ENCODE measurements at places on chromosomes 4 and X.
A peak's percentile ranks its signal among the peaks of the same experiment; 100 is the strongest.

DNA sequence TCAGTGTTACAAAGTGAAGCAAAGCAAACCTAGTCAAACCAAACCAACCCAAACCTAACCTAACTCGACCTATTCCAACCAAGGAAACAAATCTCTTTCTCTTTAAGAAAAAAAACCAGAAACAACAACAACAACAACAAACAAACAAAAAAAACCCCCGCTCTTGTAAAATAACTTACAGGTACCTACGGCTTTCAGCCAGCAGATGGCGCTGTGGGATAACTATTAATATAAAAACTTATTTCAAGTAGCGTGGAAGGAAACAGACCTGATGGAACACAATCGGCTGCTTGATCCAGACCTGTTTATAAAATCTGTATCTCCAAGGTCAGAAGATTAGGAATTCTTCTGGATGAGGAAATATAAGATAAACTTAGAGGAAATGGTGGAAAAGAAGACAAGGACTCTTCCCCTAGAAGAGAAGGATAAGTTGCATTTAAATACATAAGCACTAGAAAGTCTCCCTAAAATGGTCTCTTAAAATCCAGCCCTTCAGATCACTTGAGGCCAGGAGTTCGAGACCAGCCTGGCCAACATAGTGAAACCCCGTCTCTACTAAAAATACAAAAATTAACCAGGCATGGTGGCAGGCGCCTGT lies 34.4 kb upstream of the CDKL5 start:
- H3K27ac ChIP-seq, result no peak overlapping the region
- H3K4me1 ChIP-seq, result no peaks in the 10 kb centered on the region
- peak; percentile 52 for DNase-seq
- no peak overlapping the region for H3K4me3 ChIP-seq

DNA sequence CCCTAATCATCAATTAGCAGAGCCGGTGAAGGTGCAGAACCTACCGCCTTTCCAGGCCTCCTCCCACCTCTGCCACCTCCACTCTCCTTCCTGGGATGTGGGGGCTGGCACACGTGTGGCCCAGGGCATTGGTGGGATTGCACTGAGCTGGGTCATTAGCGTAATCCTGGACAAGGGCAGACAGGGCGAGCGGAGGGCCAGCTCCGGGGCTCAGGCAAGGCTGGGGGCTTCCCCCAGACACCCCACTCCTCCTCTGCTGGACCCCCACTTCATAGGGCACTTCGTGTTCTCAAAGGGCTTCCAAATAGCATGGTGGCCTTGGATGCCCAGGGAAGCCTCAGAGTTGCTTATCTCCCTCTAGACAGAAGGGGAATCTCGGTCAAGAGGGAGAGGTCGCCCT lies 3.3 kb upstream of the OPN1LW start:
- no peak for DNase-seq
- H3K36me3 ChIP-seq, result no peaks in the 10 kb centered on the region
- no peaks in the 10 kb centered on the region for H3K27me3 ChIP-seq

GRCh38 chrX:68698942-68699341 lies 51.5 kb downstream of the STARD8 start:
- no peaks in the 10 kb centered on the region for H3K36me3 ChIP-seq
- H3K27me3 ChIP-seq, result no peaks in the 10 kb centered on the region
- no peak for DNase-seq
- H3K4me1 ChIP-seq, result no peaks in the 10 kb centered on the region
- H3K4me3 ChIP-seq, result no peak overlapping the region

DNA sequence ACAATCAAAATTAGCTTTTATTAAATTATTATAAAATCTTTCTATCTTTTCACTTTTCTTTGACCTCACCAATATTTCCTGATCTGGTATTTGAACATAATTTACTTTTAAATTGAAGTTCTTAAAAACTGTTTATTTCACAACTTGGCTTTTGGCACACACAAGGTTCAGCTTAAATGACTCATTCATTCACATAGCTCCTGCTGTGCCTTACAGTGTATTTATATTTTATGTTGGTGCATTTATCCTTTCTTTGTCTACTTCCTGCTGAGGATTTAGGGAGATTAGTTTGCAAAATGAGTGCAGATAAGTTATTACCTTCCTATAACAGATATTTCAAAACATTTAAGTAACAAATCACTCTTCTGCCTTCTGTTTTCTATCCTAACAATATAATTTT lies 430.6 kb downstream of the DTHD1 start:
- no peaks in the 10 kb centered on the region for H3K4me1 ChIP-seq
- H3K27ac ChIP-seq, result no peak overlapping the region
- DNase-seq, result no peak

DNA sequence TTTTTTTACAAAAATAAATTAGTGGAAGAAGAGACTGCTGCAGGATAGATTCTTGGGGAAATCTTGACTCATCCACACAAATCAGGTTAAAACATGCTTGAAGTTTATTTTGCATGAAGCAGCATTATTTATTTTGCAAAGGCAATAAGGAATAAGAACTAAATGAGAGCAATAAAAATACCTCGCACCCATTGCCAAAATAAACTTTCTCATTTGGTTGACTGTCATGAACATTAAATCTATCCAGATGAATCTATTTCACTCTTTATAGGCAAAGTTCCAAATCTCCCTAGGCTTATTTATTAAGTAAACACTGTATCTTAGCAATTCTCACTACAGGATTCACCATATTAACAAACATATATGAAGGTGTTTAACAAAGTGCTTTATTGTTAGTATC lies 58.9 kb downstream of the HOPX start:
- no peak for DNase-seq
- no peaks in the 10 kb centered on the region for H3K27me3 ChIP-seq
- H3K4me3 ChIP-seq, result no peak overlapping the region
- H3K36me3 ChIP-seq, result no peaks in the 10 kb centered on the region
- H3K4me1 ChIP-seq, result no peaks in the 10 kb centered on the region

DNA sequence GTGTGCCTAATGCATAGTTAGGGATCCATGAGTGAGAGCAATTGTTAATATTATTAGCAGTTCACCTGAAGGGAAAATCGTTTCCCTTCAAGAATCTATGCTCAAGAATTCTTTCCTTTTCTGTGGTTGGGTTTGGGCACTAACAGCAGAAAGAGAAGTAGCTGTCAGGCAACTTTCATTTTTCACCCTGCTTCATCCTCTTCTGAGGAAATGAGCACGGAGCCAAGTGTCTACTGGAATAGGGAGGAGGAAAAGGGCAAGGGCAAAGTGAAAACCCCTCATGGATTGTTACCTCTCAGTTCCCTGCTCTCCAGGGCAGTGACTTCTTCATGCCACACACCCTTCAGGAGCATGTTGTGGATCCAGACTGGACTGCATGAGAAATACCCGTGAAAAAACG lies 2.6 kb upstream of the HPGDS start:
- H3K27me3 ChIP-seq, result no peaks in the 10 kb centered on the region
- DNase-seq, result no peak
- H3K4me3 ChIP-seq, result no peak overlapping the region
- H3K4me1 ChIP-seq, result no peaks in the 10 kb centered on the region
- no peak overlapping the region for H3K27ac ChIP-seq
- H3K36me3 ChIP-seq, result no peaks in the 10 kb centered on the region

DNA sequence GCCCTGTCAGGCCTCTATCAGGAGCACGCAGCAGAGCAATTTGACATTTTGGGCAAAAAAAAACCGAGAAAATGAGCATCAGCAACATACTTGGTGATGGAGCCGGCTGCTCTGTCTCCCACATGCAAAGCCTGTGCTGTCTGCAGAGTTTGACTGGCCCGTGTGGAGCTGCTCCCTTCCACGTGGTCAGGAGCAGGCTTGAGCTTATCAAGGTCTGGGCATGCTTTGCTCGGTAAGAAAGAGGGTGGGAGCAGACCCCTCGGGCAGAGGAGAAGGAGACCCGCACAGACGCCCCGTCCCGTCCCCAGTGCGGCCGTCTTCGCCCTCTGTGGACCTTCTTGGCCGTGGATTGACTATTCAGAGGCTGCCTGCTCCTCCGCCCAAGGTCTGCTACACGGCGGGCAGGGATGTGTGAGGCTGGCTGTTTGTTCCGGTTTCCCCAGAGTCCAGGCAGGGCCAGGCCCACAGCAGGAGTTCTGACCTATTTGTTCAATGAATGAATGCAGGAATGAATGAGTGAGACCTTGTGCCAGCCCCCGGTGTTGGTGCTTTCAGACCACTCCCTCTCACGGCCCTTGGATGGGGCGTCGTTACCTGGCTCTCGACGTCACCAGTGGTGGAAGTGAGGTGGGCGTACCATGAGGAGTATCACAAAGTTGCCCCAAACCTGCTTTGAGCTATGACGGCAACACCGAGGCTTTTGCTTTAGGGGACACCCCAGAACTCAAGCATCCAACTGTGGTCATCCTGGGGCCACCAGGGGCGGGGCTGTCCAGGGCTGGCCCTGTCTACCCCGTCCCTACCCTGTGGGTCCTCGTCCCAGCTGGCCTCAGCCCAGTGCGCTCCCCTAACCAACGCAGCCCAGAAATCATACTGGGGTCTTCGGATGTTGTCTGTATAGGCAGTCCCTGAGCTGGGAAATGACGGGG lies 54.7 kb upstream of the ADRA2C start:
- H3K4me3 ChIP-seq, result no peak overlapping the region
- no peaks in the 10 kb centered on the region for H3K27me3 ChIP-seq
- no peak overlapping the region for H3K27ac ChIP-seq
- peaks cover 16% of the 10 kb centered on the region for H3K4me1 ChIP-seq
- no peak for DNase-seq

GRCh38 chr4:143482840-143483239 lies 30.7 kb upstream of the SMARCA5 start:
- no peaks in the 10 kb centered on the region for H3K27me3 ChIP-seq
- H3K4me3 ChIP-seq, result no peak overlapping the region

GRCh38 chr4:165873298-165874071 lies 448 bp downstream of the TLL1 start:
- H3K27ac ChIP-seq, result no peak overlapping the region
- no peaks in the 10 kb centered on the region for H3K36me3 ChIP-seq
- DNase-seq, result peak; percentile 27
- peak overlapping the region; percentile 29 for H3K4me3 ChIP-seq

DNA sequence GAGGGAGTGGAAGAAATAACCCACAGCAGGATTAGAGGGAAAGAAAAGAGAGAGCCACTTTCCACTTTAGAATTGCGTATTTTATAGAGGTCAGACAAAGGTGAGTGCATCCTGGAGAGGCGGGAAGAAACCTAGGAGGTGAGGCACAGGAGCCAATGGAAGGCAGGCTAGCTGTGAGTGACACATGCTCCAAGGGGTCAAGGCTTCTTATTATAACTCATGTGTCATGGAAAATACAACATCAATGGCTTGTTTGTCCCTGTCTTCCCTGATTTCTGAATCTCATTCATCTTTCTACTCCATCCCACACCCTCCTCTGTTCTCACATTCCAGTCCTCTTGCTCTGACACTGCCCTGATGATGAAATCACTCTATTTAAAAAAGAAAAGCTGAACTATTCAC lies 14.4 kb downstream of the ANXA3 start:
- no peak overlapping the region for H3K4me3 ChIP-seq
- no peak for DNase-seq
- H3K4me1 ChIP-seq, result peaks cover 60% of the 10 kb centered on the region
- no peaks in the 10 kb centered on the region for H3K36me3 ChIP-seq
- no peaks in the 10 kb centered on the region for H3K27me3 ChIP-seq

GRCh38 chrX:95612350-95612749 lies 1072.3 kb upstream of the DIAPH2 start:
- H3K36me3 ChIP-seq, result no peaks in the 10 kb centered on the region
- H3K4me3 ChIP-seq, result no peak overlapping the region
- H3K27ac ChIP-seq, result no peak overlapping the region
- no peaks in the 10 kb centered on the region for H3K4me1 ChIP-seq
- no peaks in the 10 kb centered on the region for H3K27me3 ChIP-seq

- H3K4me1 ChIP-seq, result no peaks in the 10 kb centered on the region
- H3K27me3 ChIP-seq, result no peaks in the 10 kb centered on the region
- no peak overlapping the region for H3K4me3 ChIP-seq
- no peak overlapping the region for H3K27ac ChIP-seq
- H3K36me3 ChIP-seq, result no peaks in the 10 kb centered on the region
These were observed 18.2 kb upstream of the ANTXR2 start for GRCh38 chr4:80091184-80091583.

GRCh38 chrX:68196939-68197791 lies 236.1 kb downstream of the OPHN1 start:
- no peaks in the 10 kb centered on the region for H3K4me1 ChIP-seq
- H3K4me3 ChIP-seq, result no peak overlapping the region
- no peaks in the 10 kb centered on the region for H3K36me3 ChIP-seq
- no peaks in the 10 kb centered on the region for H3K27me3 ChIP-seq
- peak; percentile 5 for DNase-seq

DNA sequence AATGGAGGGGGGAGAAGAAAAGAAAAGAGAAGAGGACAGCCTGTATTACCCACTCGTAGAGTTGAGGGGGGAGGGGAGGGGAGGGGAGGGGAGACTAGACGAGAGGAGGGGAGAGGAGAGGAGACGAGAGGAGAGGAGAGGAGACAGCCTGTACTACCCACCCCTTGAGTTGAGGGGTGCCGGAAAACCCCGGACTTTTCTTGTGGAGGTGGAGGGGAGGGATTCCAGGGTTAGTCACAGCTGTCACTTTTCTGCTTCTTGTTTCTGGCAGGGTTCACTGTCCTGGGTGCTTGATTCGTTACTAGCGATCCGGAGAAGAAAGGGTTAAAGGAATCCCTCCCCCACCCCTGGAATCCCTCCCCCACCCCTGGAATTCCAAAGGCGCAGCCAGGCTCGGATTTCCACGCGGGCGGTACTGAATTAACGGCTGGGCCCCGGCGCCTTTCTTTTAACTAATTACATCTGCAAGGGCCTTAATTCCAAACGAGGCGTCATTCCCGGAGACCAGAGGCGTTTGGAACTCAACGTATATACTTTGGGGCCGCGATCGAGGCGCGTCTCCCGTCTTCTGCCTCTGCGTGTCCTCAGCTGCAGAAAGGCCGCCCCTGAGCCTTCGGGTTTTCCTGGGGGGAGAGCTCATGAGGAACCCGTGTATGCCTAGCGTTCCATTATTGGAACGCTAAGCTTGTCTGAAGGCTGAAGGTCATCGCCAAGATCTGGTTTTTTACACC lies 20.1 kb upstream of the CSF2RA start:
- H3K27ac ChIP-seq, result no peak overlapping the region
- H3K36me3 ChIP-seq, result no peaks in the 10 kb centered on the region
- peaks cover 17% of the 10 kb centered on the region for H3K4me1 ChIP-seq
- peak; percentile 29 for DNase-seq

GRCh38 chr4:86557526-86557925 lies 36.6 kb upstream of the PTPN13 start:
- H3K4me3 ChIP-seq, result no peak overlapping the region
- no peaks in the 10 kb centered on the region for H3K36me3 ChIP-seq
- H3K27ac ChIP-seq, result no peak overlapping the region
- H3K4me1 ChIP-seq, result peaks cover 13% of the 10 kb centered on the region

- H3K4me1 ChIP-seq, result no peaks in the 10 kb centered on the region
- no peak overlapping the region for H3K4me3 ChIP-seq
- no peaks in the 10 kb centered on the region for H3K36me3 ChIP-seq
- no peak overlapping the region for H3K27ac ChIP-seq
- no peak for DNase-seq
- H3K27me3 ChIP-seq, result no peaks in the 10 kb centered on the region
These were observed 726.7 kb downstream of the C4orf33 start for GRCh38 chr4:129822701-129823100.

DNA sequence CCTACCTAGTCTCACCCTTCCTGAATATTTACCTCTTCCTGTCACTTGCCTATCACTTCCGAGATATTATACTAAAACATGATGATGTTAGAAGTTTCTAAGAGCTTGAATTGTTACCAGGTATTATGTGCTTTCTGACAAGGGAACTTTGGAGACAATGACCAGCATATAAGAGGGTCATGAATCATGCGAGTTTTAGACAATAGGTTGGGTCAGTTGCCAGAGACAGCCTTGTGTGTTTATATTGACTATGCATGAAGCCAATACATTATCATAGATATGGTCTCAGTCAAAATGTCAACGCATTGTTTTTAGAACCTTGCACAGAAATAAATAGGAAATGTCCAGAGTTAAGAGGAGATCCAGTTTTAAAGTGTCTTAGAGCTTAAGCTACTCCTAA lies 116.8 kb downstream of the KLHL4 start:
- no peak overlapping the region for H3K27ac ChIP-seq
- H3K36me3 ChIP-seq, result no peaks in the 10 kb centered on the region
- no peak for DNase-seq

All from thyroid gland (tissue), 4 donors.